Epithelial cell of esophagus (primary cell): ENCODE measurements at places on chromosomes 5 and 9.

GRCh38 chr5:12360218-12360617, 456.0 kb upstream of the CTNND2 start:
- no peak for DNase-seq

DNA sequence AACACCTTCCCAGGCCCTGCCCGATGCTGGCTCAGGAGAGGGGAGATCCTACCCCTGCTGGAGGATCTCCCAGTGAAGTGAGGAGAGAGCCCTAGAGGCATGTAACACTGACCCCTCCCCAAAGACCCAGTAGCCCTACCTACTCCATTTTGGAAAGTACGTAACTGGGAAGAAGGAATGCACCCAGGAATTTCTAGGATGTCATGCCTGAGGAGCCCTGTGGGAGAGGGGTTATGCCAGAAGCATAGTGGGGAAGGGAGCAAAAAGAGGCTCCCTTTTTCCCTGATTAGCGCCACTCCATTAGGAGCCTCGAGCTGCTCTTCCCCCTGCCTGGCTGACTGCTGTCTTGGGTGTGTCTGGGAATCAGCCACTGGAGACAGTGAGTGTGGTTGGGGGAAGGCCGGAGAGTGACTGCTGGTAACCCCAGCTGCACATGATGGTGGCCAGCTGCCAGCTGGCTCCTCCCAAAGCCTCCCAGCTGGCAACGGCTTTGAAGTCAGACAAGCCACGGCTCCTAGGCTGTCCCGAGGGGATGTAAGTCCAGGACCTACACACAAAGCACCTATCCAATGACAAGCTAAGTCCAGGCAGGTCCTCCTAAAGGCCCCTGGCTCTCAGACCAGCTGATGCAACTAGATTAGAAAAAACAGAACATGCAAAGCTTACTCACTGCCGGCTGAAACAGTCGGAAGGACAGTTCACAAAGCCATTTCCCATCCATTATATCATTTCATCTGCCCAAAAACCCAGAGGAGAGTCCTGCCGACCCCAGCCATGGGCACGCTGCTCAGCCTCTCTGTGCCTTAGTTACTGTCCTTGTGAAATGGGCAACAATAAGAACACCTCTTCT, 136.5 kb upstream of the ABCA1 start:
- DNase-seq, result peak; percentile 98

DNA sequence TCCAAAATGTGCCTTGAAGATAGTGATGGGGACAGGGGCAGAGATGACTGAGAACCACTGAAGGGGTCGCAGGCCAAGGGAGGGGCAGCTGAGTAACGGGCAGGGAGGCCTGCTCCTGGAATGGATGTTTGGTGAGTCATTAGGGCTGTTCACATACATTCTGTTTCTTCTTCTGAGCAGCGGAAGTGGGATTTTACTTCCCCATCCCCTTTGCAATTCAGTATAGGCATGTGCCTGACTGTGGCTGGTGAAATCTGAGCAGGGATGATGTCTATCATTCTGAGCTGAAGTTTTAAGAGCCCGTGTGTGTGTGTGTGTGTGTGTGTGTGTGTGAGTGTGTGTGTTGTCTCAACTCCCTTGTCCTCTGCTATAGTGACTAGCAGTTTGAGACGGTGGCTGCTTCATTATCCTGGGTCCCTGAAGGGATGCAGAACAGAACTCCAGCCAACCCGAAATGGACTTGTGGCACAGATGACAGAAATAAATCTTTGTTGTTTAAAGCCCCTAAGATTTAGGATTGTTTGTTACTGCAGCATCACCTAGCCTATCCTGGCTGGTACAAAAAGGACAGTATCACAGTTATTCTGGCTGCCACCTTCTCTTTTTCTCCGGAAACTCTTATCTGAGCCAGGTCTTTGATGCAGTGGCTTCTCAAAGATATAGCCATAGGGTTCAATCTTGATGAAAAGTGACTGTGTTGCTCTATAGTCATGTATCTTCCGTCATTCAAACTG, 29.2 kb upstream of the TGFBI start:
- DNase-seq, result no peak

DNA sequence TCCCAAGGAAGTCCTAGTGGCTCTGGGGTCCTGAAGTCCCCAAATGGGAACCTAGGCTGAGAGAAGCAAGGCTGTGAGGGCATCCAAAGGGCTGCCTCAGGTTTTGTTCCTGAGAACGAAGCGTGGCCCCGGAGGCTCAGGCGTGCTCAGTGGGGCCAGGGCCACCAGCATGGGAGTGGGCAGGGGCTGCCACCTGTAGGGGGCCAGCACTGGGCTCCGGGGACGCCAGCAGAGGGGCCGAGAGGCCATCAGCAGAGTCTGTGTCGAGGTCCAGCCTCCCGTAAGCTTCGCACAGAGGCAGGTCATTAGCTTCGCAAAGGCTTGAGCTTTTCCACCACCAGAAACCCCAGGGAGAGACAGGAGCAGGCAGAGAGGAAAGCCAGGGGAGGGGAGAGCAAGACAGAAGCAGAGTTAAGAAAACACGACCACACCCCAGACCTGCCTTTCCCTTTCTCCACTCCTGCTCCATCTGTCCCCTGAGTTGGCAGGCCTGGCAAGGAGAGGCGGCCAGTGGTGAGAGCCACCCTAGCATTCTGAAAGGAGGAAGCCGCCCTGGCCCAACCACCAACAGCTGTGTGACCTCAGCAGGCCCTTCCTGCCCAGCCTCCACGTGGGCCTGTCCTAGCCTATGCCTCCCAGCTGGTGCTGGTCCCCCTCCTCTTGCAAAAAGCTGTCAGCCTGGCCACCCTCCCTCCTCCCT, 5.5 kb upstream of the SURF6 start:
- no peak for DNase-seq

GRCh38 chr5:146653560-146653959, 137.6 kb upstream of the GPR151 start:
- no peak for DNase-seq

GRCh38 chr5:139684881-139685749, 37.0 kb downstream of the CXXC5 start:
- no peak for DNase-seq

DNA sequence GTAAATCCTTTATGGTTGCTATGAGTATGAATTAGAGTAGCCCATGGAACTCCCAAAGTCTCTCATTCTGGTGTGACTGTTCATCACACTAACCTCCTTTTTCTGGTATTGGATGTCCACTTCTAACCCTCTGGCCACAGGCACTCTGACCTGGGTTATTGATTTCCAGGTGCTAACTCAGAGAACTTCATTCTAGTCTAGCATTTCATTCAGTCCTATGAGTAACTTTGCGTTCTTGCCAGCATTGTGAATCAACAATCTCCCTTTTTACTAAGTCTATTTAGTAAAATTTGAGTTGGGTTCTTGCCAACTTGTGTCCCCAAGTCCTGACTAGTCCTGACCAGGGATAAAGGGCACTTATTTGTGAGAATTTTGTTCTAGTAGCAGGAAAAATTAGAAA, 103.5 kb downstream of the SNX18 start:
- peak; percentile 47 for DNase-seq

GRCh38 chr5:38551030-38552017, 5.1 kb downstream of the LIFR start:
- DNase-seq, result peak; percentile 60

DNA sequence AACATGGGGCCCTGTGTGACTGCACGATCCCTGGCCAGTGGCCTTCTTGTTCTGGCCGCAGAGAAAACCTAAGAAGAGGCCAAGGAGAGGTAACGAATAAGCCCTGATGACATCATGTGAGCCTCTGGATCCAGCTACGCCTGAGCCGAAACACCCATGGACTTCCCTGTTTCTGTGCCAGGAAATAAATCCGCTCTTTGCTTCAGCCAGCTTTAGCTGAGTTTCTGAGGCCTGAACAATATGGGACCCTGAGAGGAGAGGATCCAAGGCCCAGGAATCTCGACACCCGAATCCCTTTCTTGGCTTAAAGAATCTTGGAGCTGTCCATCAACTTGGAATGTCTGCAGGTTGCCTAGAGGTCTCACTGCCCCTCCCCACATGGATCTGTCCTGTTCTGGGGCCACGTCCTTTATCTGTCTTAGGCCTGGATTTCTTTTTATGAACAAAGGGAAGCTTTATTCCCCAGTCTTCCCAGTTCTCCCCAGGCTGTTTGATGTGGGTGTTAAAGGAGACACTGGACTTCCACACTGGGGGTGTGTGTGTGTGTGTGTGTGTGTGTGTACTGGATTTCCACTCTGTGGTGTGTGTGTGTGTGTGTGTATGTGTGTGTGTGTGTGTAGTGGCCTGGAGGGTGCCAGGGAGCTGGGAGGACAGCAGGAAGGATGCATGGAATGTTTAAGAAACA, 13.7 kb downstream of the IER5L start:
- DNase-seq, result peak; percentile 52

DNA sequence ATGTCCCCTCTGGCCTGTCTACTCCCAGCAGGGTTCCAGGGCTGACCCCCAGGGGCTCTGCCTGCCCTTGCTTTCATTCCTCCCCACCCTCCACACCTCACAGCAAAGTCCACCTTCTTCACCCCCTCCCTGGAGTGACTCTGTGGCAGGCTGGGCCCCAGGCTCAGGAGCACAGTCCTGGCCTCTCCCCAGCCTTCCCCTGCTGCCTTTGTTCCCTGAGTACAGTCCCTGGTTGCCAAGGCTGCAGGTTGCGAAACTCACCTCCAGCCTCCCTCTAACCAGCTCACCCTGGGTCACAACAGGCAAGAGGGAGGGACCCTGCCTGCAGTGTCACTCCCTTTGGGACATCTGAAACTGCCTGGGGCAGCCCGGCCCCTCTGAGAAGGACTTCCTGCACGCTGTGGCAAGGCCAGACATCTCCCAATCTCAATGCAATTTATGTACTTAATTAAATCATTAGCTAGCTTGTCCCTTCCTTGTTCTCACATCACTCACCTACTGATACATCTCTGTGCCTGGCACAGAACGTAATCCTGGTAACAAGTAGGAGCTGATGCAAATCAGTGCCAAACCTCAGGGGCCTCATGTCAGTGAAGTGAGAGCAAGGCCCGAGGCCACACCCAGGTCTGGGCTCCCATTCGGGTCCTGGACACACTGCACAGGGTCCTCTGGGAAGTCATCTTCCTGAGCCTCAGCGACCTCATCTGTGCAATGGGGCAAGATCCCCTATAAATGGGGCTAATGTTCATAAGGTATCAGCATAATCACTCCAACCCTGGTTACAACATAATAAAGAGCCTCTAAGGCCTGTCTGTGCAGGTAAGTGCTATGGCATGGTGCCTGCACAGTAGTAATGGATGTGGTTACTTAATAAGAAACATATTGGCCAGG, 27.3 kb upstream of the TRIM14 start:
- DNase-seq, result peak; percentile 93

- DNase-seq, result no peak
Measured at GRCh38 chr5:169041180-169041579, 259.8 kb downstream of the SLIT3 start.

GRCh38 chr5:115946655-115947054, 15.6 kb upstream of the LVRN start:
- peak; percentile 59 for DNase-seq

DNA sequence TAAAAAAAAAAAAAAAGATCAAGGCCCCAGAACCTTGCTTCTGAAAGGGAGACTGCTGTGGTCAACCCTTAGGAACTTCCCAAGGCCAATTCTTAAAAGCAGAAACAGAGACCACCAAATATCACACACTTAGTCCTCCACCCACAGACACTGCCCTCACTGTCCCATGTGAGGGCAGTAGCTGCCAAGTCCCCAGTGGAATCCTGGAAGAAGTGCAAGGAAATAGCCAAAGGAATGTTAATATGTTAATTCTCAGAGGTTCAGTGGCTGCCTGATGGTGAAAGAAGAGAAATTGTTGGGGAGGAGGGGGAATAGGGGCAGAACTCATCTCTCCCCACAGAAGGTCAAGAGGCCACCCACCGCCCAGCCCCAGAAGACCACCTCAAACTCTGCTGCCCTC, 23.1 kb downstream of the FSTL4 start:
- no peak for DNase-seq

DNA sequence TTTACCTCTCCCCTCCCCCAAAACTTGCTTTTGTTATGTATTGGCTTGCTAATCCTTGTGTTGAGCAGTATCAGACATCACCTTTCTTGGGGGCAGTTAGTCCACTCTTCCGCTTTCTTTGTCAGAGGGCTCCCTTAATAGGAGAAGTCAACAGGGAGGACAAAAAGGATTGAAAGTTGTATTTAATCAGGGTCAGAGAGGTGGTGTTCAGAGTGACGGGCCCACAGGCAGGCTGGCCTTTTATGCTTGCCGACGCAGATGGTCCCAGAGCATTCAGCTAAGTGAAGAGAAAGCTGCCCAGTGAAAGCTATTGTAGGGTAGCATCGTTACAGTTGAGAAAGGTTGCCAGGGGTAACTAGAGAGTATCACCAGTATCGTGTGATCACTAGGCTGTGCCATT, 131.1 kb downstream of the ZCCHC7 start:
- no peak for DNase-seq

GRCh38 chr5:115151208-115151805, 18.4 kb downstream of the TRIM36 start:
- DNase-seq, result no peak

DNA sequence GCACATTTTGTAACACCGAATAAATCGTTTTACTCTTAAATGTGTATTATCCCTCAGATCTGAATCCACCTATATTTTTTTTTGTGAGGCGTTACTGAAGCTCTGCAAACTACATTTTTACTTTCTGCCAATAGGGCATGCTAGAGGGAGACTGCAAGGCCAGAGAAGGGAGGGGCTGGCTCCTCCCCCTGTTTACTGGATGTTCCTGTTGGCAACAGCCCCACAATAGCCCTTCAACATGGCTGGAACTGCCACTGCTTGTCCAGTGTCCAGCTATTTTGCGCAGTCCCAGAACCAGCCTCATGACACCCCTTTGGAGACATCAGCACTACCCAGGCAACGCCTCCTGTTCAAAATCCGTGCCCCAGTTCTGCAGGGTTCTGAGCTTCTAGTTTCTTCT, 85.4 kb upstream of the MIER3 start:
- DNase-seq, result no peak

- DNase-seq, result no peak
Measured at GRCh38 chr5:137507150-137507549, 8.0 kb upstream of the SPOCK1 start.

- peak; percentile 0 for DNase-seq
Measured at GRCh38 chr5:119515192-119515591, 62.9 kb downstream of the HSD17B4 start.
